ENCODE measurements at places on chromosomes 3 and 15.

GRCh38 chr3:181719991-181720680 is 8.4 kb downstream of the SOX2 start:
- no peak for DNase-seq

DNA sequence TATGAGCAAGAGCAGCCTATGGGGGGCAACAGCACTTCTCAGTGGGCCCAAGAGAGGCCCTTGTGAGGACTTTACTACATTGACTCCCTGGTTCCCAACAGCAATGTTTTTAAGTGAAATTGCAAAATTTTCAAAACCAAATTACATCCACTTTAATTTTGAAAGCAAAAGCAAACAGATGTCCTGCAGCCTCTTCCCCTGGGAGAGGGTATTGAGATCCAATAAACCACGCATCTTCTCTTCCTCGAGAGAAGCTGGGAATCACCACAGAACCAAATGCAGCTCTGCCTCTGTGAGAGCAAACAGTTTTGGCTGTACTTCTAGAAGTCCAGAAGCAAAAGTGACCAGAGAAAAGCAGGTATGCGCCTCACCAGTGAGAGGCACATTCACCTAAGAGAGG is 25.2 kb downstream of the NMNAT3 start:
- no peak for DNase-seq

DNA sequence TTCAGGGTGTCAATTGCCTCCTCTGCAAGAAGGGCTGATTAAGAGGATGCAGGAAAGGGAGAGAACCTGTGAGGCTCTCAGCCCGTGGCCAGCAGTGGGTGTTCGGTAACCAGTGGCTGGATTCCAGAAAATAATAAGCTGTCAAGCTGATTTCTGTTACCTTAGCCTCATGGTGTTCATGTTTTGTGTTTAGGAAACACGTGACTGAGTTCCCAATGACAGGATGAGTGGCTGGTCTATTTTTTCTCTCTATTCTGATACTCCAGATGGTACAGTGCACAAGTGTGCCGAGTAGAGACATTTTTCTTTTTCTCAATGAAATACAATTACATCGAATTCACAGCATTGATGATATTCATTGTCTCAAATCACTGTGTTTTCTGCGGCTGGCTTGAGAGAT is 43.6 kb downstream of the EDEM1 start:
- DNase-seq = no peak

DNA sequence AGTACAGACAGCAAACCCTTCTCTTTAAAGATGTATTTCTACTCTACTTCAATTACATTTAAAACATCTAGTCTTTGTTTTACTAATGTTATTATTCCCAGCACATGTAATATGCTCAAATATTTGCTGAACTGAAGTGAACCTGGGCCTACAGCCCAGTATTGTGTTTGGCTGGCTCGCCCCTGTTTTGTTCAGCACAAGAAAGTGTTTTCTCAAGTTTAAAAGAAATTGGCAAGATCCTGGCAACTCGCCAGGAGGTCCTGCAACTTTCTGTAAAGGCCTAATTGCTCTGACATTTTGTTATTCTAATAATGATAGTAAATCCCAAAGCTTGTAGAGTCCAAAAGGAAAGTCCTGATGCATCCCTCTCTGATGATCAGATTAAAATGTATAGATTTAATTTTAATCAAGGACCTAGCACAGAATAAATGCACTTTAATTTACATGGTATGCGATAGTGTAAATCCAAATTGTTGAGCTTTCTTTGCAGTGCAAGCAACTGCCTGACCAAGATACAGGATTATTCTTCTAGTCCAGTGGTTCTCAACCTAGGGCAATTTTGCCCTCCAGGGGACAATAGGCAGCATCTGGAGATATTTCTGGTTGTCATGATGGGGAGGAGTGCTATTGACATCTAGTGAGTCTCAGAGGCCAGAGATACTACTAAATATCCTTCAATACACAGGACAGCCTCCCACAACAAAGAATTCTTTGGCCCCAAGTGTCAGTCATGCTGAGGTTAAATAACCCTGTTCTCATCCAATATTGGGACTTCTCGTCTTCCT is 35.7 kb upstream of the TMOD3 start:
- DNase-seq = no peak

DNA sequence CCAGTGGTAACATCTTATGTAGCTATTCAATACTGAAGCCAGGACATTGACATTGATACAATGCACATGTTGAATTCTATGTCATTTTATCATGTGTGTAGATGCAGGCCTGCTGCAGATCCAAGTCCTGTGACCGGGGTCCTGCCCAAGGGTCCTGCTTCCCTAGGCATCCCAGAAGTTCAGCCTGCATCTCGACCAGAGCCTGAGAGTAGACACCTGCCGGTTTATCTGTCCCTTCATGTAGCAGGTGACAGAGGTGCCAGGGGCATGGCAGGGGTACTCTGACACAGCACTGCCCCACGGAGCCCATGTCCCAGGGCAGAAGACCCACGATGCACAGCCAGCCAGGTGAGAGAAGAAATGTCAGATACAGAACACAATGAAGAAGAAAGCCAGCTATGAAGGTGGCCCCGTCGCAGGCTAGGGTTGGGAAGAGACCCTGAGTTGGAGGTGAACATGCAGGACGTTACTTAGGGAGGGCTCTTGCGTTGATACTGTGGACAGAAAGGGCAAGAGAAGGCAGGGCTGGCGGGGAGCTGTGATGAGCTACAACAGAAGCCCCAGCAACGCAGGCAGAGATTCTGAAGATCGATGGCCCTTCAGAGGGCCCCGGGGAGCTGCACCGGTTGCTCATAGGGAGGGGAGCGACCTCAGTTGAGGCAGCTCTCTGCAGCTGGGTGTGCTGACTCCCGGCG is 51.0 kb downstream of the TPRA1 start:
- no peak for DNase-seq

GRCh38 chr15:94297558-94297957 is 66.2 kb downstream of the MCTP2 start:
- peak; percentile 20 for DNase-seq

- DNase-seq = no peak
Measured at GRCh38 chr3:134007819-134008218, 21.9 kb downstream of the SLCO2A1 start.

DNA sequence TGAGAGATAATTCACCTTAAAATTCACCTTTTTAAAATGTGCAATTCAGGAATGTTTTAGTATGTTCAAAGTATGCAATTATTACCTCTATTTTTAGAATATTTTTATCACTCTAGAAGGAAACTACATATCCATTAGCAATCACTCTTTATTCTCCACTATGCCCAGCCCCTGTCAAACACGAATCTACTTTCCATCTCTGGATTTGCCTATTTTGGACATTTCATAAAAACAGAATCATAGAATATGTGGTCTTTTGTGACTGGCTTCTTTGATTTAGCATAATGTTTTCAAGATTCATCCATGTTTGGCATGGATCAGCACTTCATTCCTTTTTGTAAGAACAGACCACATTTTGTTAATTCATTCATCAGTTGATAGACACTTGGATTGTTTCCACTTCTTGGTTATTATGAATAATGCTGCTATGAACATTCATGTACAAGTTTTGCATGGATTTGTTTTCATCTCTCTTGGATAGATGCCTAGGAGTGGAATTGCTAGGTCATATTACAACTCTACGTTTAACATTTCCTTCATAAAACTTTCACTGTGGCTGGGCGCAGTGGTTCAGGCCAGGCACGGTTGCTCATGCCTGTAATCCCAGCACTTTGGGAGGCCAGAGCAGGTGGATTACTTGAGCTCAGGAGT is 12.7 kb downstream of the HMCES start:
- no peak for DNase-seq

GRCh38 chr3:148711981-148712666 is 14.4 kb downstream of the AGTR1 start:
- DNase-seq = no peak

GRCh38 chr3:134048278-134048996 is 18.7 kb upstream of the SLCO2A1 start:
- DNase-seq = no peak

DNA sequence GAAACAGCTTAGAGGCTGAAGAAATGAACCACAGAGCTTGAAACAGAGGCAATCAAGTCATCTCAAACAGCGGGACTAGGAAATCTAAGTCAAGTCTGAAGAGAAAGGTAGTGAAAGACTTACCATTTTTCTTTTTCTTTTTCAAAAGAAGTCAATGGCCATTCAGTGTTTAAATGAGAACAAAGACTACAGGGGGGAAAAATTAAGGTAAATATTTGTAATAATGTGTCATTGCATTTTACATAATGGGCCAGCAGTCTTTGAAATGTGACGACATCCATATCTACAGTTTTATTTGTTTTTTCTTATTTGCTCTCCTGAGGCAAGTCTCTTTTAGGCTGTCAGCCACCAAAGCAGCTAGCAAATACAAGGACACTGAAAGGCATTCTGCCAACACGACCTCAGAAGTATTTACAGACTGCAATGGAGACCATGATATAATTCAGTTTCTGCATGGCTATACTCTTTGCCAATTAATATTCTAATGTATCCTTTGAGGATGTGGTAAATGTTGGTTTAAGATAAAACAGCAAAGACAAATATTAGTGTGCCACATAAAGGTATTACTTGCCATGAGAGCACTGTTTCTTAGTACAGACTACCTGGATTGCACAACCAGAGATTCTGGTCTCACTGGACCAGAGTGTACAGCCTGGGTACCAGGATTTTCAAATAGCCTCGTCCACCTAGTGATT is 307.0 kb upstream of the THBS1 start:
- no peak for DNase-seq

- no peak for DNase-seq
Measured at GRCh38 chr15:37733628-37734027, 200.8 kb upstream of the TMCO5A start.

- no peak for DNase-seq
Measured at GRCh38 chr15:101426761-101427333, 62.7 kb downstream of the PCSK6 start.

GRCh38 chr3:43773273-43774094 is 82.7 kb downstream of the ABHD5 start:
- no peak for DNase-seq

DNA sequence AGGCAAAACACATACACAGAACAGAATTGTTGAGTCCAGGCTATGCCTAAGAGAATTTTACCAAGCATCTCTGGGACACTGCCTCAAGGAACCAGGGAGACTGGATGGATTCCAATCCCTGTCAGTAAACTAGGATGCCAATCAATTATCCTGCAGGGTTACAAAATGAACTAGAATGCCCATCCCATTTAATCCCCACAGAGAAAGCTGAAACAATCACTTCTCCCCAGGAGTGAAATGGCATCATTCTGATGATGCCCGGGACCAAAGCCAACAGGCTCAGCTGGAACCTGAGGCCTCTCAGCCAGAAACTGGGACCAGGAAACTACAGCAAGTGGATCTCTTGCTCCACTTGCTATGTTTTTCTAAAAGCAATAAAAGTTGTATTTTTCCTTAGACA is 130.0 kb upstream of the TJP1 start:
- no peak for DNase-seq

DNA sequence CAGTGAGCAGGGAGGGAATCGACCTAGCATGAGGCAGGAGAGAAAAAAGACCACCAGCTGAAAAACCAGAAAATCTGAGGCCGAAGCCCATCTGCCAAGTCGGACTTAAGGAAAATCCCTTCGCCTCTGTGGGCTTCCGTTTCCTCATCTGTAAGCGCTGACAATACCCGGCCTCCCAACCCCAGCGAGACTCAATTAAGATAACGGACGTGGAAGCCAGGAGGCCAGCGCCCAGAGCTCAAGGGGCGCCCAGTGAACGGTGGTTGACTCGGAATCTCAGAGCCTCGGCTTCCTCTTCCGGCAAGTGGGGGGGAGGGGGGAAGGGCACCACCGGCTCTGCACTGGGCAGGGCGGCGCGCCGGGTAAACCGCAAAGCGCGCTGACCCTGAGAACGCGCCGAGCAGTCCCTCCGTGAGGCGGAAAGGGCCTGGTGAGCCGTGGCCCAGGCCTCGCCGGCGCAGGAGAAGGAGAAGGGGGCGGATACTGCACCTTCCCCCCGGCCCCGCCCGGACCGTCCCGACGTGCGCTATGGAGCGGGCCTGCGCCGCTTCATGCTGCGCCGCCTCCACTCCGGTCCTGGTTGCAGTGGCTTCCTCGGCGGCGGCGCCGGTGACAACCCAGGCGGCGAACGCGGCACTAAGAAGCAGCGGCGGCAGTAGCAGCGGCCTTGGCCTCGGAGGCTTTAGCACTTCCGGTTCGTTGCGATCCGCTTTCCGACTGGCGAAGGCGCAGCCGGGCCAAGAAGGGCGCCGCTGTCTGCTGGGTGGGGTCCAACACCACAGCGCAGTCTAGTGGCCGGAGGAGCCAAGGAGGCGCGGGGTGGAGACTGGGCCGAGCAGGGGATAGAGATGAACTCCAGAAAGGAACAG is at the start of gene DPP8:
TSS of gene DPP8 (minus strand) at position 693 of the 869 bp plus-strand sequence. CDS start 5,136 bp downstream, outside the sequence.
- DNase-seq = peak; percentile 90

DNA sequence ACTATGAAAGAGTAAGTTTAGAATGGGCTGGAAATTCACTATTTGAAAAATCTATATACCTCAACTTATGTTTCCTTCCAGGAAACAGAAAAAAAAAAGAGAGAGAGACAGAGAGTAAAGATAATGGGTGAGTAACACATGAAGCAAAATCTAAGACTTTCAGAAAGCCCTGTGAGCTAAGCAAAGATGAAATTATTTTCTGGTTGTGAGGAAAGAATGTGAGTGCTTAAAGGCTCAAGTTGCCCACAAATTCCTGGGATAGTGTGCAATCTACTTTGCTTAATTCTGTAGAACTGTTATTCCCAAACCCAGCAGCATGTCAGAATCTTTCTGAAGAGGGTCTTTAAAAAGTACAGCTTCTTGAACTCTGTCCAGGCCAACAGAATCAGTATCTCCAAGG is 337.7 kb upstream of the AGTR1 start:
- no peak for DNase-seq

DNA sequence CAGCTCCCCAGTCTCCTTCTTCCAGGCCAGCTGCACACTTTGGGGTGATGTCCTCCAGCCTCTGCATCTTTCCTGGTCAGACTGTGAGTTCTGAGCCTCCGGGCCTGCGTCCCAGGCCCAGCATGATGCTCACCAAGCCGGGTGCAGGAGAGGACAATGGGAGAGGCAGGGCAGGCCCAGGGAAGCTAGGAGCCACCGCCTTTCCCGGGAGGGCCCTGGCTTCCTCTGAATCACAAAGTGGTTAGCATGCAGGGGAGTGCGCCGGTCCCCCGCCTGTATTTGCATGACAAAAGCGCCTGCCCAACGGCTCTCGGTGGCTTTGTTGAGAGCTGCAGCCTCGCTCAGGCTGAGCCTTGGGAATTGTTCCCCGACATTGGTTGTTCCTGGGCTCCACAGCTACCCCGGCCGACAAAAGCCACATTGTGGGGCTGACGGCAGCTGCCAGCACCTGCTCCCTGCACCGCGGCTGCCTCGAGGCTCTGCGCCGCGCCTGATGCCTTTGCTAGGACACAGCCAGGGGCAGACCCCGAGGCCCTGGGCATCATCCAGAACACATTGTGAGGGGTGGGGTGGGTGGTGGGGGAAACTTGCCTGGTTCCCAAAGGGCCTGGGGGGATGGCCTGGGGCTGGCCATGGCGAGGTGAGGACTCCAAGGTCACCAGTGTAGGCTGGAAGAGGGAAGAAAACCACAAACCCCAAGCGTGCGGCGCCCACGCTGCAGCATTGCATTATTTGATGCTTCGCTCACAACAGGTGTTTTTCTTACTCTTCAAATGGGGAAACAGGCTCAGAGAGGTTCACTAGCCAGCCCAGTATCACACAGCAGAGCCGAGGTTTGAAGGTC is 20.0 kb upstream of the KLF13 start:
- DNase-seq = no peak

- no peak for DNase-seq
Measured at GRCh38 chr3:131772269-131773026, 262.4 kb downstream of the CPNE4 start.

GRCh38 chr3:143658861-143659260 is 189.4 kb downstream of the SLC9A9 start:
- no peak for DNase-seq

Data from germinal center (tissue), 1 donor.